ENCODE measurements at places on chromosomes 7 and 10.

DNA sequence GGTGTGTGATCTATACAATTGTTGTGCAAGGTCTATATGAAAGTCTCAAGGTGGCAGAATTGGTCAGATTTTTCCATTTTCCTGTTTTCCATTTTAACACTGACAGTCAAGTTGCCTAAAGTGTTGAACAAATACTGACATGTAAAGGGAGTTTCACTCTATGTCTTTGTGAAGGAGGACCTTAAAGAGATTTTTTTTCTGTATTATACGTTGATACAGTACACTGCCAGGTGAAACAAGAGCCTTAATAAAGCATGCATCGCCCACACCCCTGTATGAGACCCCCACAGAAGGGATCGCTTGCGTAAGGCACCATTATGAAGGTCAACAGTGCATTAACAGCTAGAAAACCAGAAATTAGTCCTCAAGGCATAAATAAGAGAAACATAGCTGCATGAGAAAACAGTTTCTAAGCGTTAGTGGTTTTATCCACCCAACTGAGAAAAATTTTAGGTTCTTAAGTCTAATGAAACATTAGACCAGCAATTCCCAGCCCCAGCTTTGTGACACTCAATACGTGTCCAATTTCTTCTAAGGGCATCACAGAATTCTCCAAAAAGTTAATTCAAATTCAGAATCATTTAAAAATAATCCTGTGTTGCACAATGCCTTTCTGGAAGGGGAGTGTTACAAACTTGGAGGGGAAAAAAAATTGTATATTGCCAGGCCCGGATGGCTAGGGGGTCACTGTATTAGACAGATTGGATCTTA lies 6.9 kb downstream of the KLF6 start:
- DNase-seq, result no peak

- DNase-seq, result no peak
Measured at GRCh38 chr7:113922049-113922448, 3.2 kb upstream of the PPP1R3A start.

DNA sequence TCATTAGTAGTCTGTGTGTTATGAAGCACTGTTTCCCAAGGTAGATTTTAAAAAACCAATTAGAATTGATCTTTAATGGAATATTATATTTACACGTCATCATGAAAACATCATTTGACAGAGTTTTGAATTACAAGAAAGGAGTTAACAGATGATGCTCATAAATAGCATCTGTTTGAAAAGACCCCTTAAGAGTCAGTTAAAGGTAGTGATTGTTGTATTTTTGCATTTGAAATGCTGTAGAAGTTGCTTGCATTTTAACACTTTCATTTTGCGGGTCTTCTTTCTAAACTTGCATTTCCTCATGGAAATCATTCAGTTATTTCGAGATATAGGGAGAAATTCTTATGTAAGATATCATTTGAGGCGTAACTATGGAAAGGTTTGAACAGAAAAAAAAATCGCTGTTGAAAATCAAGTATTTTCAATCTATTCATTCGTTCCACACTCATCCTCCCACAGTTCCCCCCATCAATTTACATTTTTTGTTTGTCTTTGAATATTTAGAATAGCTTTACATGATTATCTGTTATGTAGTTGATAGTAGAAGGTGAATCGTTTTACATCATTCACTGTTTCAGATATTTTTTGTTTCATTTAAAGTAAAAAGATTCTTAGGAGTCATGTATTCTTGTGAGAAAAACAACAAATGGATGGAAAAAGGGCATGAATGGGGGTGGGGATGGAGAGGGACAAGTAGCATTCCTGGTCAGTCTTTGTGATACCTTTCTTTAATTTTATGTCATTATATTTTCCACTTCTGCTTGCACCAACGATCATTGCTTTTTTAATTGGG lies 3.0 kb upstream of the SKIDA1 start:
- DNase-seq, result no peak

- DNase-seq, result no peak
Measured at GRCh38 chr7:157726764-157727163, 390.0 kb downstream of the DNAJB6 start.

GRCh38 chr10:132702601-132703418 lies 83.1 kb downstream of the NKX6-2 start:
- no peak for DNase-seq

GRCh38 chr7:132419542-132419941 lies 156.7 kb downstream of the PLXNA4 start:
- no peak for DNase-seq

DNA sequence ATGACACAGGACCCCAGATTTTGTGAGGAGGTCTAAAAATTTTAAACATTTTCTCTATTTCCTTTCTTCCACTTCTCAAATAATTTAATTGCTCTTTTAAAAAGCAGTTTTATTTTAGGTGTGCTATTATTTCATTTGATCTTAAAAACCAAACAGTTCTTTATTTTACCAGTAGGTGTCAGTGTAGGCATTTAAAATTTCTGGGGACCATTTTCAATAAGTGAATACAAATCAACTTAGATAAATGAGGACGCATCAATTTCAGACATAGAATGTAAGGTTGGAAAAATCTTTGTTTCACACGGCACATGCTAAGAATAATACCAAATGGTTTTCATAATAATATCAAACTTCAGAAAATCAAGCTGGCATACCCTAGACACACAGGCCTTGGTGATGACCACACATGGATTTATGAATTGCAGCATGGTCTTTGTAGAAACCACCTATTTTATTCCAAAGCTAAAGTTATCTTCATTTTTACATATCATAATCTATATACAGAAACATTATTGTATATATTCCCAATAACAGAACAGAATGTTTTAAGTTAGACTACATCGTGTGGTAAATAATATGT lies 127.6 kb upstream of the SLC26A5 start:
- DNase-seq, result no peak

GRCh38 chr7:42739638-42740037 lies 172.2 kb downstream of the C7orf25 start:
- no peak for DNase-seq

Measured in stimulated activated CD8-positive, alpha-beta memory T cell treated with anti-CD3 and anti-CD28 coated beads, Interleukin-4, amount 100 ng/mL, for 4 hours (primary cell).